ENCODE measurements at places on chromosomes 5 and 9.

DNA sequence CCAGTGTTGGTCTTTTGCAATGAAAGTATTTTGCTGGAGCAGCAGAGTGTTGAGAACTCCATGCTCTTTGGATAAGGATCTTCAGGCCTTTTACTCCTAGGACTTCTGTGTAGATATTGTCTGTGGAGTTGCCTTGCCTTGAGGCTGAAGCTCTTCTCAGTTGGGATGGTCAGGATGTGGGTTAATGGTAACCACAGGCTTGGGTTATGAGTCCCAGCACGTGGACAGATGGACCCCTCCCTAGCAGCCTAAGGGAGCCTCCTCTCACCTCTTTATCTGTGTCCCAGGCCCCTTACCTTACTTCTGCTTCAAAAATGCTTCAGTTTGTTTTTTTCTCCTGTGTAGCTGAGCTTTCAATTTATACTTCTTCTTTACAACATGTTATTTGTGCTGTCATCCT, 109.9 kb downstream of the MEGF10 start:
- no peak for DNase-seq

GRCh38 chr5:168407211-168407610, 79.1 kb upstream of the RARS1 start:
- no peak for DNase-seq

- DNase-seq, result no peak
Measured at GRCh38 chr5:169914766-169915165, 65.5 kb downstream of the INSYN2B start.

- no peak for DNase-seq
Measured at GRCh38 chr9:136773386-136774044, 9.2 kb upstream of the LCN15 start.

DNA sequence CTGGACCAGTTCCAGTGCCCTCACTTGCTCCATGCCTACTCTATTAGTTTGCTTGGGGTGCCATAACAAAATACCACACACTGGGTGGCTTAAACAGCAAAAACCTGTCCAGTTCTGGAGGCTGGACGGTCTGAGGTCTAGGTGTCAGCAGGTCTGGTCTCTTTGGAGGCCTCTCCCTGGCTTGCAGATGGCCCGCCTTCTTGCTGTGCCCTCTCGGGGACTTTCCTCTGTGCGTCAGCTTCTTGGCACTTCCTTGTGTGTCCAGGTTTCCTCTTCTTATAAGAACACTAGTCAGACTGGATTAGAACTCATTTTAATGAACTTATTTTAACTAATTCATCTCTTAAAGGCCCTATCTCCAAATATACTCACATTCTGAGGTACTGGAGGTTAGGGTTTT, 97.2 kb downstream of the CARTPT start:
- DNase-seq, result no peak

DNA sequence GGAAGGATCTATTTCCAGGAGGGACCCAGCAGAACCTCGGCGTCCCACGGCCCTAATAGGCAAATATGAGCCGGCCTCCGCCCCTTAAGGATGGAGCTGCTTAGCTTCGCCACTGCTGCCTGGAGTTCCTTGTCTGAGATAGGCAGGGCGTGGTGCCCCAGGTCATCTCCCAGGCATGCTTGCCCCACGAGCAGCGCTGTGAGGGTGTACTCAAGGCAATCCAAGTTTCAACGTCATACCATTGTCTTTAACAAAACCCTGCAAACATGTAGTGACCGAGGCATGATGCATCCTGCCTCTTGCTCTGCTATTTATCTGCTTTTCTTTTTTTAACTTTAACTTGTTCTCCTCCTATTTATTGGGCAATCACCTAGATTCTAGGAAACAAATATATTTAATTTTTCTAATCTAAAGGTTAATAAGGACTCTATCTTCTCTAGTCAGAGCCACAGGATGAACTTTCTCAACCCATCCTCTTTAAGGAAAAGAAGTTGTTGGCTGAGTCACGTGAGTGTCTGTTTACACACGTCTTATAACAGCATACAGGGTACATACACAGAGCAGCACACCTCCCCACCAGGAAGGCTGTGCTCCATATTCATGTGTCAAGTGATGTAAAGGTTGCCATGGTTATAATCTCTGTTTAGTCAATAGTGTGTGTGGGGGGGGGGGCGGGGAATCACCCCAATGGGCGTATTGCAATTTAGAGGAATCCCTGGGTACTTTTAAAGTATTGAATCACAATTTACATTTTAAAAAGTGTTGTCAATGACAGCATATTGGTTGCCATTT, 27.3 kb upstream of the ZSWIM6 start:
- DNase-seq, result no peak

DNA sequence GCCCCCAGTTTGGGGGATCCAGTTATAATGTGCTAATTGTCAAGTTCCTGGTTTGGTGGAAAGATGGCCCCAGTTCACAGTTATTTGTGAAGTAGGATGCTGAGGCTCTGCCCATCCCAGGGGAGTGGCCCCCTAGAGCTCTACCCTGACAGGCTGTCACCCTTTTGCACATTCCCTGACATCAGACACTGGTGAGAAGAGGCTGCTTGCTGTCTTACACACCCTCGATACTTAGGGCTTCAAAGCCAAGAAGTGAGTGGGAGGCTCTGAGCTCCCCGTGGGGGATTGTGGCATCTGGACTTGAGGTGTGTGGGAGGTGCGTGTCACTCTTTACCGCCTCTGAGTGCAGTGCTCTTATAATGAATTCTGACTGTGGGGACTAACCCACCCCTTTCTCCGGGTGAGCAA, 168.5 kb downstream of the DOCK2 start:
- no peak for DNase-seq

DNA sequence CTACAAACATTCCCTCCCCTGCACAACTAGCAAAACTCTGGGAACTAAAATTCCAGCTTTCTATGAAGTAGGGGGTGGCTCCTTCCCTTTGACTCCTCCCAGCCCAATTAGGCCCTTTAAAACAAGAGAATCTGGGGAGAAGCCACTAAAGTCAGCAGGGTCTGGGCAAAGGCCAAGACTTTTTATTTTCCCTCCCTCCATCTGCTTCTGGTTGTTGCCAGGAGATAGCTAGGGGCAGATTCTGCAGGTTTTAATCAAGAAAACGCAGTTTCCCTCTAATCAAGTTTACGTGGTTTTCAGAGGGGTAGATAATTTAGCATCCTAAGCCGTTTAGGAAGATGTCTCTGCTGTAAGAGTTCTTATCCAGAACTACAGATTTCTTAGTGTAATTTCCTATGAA, 114.5 kb upstream of the CDH6 start:
- no peak for DNase-seq

- DNase-seq, result no peak
Measured at GRCh38 chr5:146025681-146026080, 79.7 kb downstream of the PLAC8L1 start.

DNA sequence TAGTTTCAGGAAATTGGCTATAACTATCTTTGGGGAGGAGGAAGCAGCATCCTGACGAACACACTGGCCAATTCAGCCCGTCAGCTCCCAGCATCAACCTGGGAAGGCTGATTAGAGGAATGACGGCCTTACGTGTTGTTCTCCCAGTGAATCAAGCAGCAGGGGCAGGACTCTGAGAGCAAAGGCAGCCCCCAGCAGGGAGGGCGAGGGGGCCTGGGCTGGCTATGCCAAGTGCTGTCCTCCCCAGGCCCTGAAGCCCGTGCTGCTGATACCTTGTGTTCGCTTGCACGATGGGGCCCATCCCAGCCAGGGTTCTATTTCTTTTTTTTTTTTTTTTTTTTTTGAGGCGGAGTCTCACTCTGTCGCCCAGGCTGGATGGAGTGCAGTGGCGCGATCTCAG, 254.1 kb downstream of the FSTL4 start:
- DNase-seq, result no peak

GRCh38 chr5:143992496-143992895, 178.0 kb downstream of the YIPF5 start:
- no peak for DNase-seq

DNA sequence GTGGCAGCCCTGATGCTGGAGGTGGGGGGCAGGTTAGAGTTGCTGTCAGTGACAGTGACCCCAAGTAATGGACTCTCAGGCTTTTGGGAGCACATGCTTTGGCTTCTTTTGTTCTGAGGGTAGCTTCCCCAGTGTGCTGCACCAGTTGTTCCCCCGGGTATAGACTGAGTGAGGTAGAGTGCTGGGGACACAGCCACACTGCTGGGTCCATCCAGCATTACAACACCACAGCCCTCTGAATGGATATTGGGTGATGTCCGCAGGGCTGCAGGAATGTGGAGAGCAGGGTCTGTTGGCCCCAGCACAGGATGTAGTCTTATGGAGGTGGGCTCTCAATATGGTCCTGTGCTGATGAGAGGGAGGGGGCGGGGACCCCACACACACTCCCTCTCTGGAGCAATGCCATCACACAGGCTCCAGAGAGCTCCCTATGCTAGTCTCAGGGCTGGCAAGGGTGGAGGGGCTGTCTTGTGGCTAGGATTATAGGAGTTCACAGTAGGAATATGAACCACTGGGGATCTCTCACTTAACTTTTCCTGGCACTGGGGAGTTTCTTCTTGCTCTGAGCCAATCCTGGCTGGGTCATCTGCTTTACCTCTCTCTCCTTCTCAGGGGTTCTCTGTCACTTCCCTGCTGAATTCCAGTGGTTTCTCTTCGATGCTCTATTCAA, 20.7 kb downstream of the OSMR start:
- no peak for DNase-seq

DNA sequence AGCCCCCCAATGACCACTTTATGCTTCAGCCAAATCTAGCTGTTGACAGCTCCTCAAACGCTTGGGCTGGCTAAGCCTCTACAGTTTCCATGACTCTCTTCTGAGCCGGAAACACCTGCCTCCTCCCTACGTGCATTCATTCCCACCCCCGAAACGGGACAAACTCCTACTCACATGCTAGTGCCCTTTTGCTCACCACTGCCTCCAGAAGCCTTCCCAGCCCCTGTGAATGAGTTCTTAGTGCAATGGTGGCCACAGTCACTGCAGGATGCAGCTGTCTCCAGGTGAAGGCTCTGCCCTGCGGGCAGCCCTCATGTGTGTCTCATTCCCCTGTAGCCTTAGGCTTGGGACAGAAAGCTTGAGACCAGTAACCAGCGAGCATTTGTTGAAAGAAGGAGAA, 68.8 kb upstream of the DAB2IP start:
- DNase-seq, result no peak

DNA sequence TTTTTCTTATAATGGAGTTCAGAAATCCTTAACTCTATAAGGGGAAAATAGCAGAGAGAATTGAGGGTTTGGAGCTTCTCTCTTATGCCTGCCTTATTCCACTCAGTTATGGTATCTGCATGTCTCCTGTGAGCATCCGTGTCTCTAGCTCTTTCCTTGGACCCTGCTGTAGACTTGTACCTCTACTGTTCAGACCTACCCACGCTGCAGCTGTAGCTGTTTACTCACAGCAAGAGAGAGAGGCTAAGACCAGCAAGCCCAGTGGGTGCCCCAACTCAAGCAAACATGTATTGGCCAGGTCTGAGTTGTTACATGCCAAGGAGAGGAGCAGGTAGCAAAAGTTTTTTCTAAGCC, 7.1 kb upstream of the PCSK1 start:
- DNase-seq, result no peak

DNA sequence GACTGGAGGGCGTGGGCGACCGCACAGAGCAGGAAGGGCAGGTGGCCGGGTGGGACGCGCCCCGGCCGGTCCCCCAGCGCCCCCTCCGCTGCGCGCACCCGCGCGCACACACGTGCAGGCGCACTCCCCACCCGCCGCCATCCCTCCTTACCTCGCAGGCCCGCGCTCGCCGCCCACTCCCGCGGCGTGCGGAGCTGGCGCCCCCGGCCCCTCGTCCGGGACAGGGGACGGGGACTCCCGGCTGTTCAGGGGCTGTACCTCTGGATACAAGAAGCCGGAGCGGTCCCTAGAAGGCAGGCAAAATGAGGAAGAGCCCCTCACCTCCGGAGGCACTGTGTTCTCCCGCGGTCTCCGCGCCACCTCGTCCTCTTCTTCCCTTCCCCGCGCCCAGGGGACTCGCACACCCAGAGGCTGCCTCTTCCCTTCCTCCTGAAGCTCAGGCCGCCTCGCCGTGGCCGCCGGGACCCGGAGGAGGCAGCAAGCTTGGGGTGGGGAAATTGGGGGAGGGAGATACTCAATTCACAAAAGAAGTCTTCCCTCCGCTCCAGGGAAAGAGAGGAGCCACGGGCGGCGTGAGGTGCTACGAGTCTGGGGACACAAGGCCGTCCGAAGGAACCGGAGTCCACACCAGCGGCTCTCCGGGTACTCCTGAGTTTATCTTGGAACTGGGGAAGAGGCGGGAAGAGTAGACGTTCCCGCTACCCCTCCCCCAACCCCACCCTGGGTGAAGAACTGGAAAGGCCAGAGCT, 1.4 kb upstream of the GABRB2 start:
- DNase-seq, result no peak

- DNase-seq, result no peak
Measured at GRCh38 chr5:16492398-16493140, 27.0 kb upstream of the ZNF622 start.

DNA sequence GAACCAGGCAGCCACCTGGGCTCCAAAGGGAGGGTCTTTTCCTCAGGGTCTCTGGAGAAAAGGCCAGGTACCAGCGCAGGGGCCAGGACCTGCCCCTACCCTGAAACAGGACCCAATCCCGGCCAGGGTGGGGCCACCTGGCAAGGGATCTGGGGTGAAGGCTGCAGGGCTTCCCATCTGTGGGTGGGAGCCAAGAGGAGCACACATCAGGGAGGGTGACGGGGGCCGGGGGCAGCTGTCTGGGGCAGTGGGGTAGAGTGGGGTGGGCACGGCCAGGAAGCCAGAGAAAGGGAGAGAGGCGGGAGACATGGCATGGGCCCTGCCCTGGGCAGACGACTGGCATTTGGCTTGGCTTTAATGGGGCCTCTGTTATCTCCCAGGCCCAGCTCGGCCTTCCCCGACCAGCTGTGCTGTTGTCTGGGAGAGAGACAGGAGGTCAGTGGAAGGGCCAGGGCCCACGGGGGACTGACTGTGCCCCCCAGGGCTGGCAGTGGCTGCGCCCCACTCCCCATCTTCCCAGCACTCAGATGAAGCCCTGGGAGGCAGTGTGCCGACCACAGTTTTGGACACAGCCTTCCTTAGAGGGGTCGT, 57.2 kb upstream of the RNF130 start:
- DNase-seq, result no peak

GRCh38 chr9:93159601-93160471, 24.1 kb upstream of the WNK2 start:
- no peak for DNase-seq

DNA sequence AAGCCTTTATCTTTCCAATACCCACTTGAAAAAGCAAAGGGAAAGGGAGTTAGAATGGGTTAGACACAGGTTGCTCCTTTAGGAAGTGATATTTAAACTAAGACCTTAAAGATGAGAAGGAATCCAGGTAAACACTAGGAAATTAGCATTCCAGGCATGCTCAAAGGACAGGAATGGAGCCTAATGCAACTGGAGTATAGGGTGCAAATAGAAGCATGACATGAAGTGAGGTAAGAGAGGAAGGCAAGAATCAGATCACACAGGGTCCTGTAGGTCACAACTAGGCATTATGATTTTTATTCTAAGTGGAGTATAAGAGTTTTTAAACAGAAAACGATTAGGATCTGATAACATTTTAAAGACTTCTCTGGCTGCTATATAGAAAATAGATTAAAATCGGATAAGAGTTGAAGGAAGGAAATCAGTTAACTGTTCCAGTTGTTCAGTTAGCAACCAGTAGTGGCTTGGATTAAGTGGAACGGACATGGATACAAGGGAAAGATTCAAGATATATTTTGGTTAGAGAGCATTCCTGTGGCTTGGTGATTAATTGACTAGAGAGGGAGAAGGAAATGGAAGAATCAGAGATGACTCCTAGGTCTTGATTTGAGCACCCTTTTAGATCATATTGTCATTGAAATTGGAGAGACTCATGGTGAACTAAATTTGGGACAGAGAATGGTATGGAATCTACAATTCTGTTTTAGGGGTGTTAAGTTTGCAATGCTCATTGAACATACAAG, 95.9 kb downstream of the FBXO4 start:
- no peak for DNase-seq
